ENCODE measurements at places on chromosomes 11 and 22.

DNA sequence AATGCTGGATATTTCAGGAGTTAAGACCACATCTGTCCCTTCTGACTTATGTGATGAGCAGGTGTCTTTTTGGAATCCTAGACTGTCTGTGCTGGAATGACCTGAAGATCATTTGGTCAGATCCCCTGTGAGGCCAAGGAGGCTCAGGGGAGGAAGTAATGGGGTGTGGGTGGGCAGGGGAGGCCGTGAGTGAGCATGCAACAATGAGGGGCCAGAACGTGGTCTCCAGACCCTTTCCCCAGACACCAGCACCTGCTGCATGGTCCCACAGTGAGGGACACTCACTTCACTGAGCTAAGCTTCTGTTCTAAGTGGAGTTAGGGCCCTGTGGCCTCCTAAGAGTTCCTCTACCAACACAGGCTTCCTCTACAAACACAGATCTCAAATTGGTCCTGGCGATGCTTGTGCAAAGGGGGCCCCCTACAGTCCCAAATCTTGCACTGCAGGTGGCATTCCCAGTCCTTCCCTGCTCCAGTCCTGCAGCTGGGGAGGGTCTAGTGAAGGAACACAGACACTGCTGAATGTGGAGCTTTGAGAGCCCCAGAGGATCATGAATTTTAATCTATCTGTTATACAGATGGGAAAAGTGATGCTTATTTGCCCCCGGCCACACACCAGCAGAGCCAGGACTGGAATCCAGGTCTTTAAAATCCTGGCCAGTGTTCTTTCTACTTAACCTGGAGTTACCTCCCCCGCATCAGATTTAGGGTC, 7.4 kb downstream of the USP2 start:
- DNase-seq, result no peak

- no peak for DNase-seq
Observed at GRCh38 chr11:46264976-46265375, 12.5 kb upstream of the CREB3L1 start.

DNA sequence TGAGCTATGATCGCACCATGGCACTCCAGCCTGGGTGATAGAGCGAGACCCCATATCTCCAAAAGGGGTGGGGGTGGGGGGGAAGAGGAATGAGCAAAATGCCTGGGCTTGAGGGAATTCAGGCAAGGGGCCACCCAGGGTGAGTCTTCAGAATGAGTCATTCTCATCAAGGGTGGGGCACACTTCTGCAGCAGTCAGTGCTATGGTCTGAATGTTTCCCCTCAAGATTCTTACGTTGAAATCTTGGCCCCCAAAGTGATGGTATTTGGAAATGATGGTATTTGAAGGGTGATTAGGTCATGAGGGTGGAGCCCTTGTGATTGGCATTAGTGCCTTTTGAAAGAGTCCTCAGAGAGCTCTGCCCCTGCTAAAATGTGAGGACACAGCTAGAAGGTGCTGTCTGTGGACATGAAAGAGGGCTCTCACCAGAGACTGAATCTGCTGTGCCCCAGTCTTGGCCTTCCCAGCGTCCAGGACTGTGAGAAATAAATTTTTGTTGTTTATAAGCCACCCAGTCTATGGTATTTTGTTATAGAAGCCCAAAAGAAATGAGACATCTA, 86.4 kb upstream of the THY1 start:
- no peak for DNase-seq

- no peak for DNase-seq
Observed at GRCh38 chr22:24412274-24412673, 15.1 kb upstream of the ADORA2A start.

- DNase-seq, result no peak
Observed at GRCh38 chr11:32100495-32100894, 9.6 kb downstream of the RCN1 start.

GRCh38 chr11:67248653-67249052, 17.6 kb upstream of the GRK2 start:
- DNase-seq, result no peak

GRCh38 chr22:45441138-45441537, 27.6 kb downstream of the RIBC2 start:
- DNase-seq, result no peak

GRCh38 chr22:48785792-48786678, 1041.6 kb downstream of the BRD1 start:
- no peak for DNase-seq

DNA sequence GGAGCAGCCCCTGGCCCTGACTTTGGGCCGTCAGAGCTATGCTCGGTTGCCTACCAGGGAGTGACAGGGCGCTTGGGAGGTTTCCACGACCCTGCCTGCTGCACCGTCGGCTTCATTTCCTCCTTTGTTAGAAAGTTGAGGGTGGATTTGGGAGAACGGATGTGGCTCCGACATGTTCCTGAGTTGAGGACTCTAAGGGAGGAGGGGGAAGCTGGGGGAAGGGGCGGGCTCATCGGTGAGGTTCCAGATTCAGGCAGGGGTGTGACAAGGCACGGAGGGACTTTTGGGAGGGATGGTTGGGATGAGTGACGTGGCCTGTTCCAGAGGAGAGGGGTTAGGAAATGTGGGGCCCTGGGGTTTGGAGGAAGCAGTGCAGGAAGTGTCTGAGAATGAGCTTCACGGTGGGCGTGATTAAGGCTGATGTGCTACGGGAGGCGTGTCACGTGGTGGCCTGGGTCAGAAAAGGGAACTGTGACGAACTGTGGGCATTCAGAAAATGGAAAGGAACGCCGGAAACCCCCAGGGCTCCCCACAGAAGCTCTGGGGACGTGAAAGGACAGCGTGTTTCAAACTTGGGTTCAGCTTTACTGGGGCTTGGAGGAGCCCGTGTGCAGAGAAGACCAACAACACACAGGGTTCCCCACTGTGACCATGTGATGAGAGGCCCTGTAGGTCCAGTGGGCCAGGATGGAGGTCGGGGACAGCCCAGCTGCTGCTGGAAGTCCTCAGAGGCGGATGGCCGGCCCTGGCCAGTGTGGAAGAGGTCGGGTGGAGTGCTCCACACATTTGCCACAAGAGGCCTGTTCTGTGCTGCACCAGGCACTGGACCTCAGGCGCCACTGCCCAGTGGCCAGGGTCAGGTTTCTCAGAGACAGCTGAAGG, 2.8 kb downstream of the PARVB start:
- DNase-seq, result peak; percentile 16

DNA sequence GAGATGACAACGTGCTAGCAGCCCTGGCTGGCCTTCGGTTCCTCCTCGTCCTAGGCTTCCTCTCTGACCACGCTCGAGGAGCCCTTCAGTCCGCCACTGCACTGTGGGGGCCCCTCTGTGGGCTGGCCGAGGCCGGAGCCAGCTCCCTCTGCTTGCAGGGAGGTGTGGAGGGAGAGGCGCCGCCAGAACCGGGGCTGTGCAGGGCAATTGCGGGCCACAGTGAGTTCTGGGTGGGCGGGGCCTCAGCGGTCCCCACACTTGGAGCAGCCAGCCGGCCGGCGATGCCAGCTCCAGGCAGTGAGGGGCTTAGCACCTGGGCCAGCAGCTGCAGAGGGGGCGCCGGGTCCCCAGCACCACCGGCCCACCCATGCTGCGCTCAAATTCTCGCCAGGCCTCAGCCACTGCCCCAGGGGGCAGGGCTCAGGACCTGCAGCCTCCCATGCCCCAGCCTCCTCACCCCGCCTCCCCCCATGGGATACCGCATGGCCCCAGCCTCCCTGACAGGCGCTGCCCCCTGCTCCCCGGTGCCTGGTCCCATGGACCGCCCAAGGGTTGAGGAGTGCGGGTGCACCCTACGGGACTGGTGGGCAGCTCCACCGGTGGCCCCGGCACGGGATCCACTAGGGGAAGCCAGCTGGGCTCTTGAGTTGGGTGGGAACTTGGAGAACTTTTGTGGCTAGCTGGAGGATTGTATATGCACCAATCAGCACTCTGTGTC, 399.4 kb downstream of the LUZP2 start:
- no peak for DNase-seq

- no peak for DNase-seq
Observed at GRCh38 chr11:44939673-44940395, 10.8 kb downstream of the TP53I11 start.

- no peak for DNase-seq
Observed at GRCh38 chr11:12693479-12694182, 19.4 kb downstream of the TEAD1 start.

- no peak for DNase-seq
Observed at GRCh38 chr11:99079576-99079975, 58.8 kb downstream of the CNTN5 start.

- DNase-seq, result no peak
Observed at GRCh38 chr11:82229341-82229740, 504.3 kb downstream of the FAM181B start.

DNA sequence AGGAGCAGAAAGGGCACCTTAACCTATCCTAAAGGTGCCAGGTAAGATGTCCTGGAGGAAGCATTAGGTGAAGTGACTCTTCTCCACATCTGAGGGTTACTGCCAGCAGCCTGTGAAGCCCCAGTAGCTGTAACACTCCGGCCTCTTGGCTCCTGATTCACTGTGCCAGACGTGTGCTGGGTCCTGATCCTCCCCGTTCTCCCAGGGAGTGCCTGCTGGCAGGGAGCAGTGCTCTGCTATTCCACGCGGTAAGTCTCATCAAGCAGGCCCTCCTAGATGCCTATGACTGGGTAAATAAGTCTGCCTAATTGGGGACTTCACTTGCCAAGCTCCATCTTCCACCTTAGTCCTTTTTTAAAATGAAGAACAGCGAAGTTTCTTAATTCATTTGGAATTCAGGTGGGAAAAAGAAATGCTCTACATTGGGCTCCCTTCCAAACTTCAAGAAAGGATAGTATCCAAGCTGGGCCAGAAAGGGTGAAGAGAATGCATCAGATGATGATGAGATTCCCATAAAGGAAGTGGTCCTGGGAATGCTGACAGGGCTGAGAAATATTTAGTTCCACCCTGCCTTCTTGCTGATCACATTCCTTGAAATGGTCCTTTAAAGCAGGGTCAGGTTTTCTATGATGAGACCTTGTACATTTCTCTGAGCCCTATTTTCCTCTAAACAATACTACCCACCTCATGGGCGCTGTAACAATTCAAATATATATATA, 188.0 kb downstream of the MAML2 start:
- no peak for DNase-seq

GRCh38 chr11:35811783-35812182, 132.1 kb upstream of the LDLRAD3 start:
- no peak for DNase-seq

- no peak for DNase-seq
Observed at GRCh38 chr11:66969584-66970225, 5.4 kb upstream of the C11orf86 start.

GRCh38 chr11:48052183-48053044, 72.1 kb downstream of the PTPRJ start:
- DNase-seq, result no peak

- no peak for DNase-seq
Observed at GRCh38 chr11:27693398-27693797, 6.9 kb downstream of the BDNF start.

- DNase-seq, result no peak
Observed at GRCh38 chr11:117621226-117621625, 175.8 kb downstream of the DSCAML1 start.

DNA sequence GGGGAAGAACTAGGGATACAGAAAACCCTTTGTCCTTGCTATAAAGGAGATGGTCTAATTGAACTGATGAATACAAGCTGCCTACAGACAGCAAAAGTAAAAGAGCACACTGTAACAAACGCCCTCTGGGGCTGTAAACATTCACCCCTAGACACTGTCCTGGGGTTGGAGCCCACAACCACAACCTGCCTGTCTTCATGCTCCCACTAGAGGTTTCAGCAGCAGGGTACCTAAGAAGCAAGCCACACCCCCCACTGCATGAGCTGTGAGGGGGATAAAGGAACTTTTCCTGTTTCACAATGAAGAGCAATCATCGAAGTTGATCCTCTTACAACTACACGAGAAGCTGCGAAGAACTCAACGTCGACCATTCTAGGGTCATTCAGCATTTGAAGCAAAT, 90.5 kb upstream of the LUZP2 start:
- DNase-seq, result no peak

- no peak for DNase-seq
Observed at GRCh38 chr22:24376586-24376985, 50.8 kb upstream of the ADORA2A start.

DNA sequence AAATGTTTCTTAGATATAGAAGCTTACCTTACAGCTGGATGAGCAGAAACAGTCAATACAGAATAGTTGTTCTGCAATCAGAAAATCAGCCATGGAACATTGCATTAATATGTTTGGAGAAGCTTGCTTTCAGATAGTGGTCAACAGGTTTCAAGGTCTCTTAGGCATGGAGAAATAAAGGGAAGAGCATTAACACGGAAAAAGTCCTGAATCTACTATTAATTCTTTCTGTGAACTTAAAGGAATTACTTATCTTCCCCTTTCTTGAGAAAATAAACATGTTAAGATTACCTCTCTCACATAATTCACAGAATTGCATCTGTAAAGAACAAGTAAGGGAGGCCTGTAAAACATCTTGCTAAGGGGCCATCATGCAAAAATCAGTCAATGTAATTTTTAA, at the start of gene OR5B3:
OR5B3 (minus strand) TSS at position 101 of the 400 bp plus-strand sequence. CDS start 3,465 bp downstream, outside the sequence.
- no peak for DNase-seq

DNA sequence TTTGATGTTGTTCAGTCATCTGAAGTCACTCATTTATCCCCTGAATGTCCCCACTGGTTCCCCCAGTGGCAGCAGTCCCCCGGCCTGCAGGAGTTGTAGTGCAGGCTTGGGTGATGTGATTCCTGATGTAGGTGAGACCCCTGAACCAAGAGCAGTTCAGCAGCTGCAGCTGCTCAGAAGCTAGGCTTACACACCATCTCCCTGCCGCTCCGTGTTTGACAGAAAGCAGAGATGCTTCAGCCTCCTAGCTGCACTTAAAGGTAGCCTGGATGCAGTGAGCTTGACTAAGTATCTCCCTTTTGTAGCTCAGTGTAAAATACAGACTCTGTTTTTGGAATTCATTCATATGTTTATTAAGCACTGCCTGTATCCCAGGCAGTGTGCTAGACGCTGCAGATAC, 47.3 kb downstream of the C22orf31 start:
- DNase-seq, result no peak

GRCh38 chr11:121067962-121068647, 32.9 kb upstream of the TECTA start:
- no peak for DNase-seq

DNA sequence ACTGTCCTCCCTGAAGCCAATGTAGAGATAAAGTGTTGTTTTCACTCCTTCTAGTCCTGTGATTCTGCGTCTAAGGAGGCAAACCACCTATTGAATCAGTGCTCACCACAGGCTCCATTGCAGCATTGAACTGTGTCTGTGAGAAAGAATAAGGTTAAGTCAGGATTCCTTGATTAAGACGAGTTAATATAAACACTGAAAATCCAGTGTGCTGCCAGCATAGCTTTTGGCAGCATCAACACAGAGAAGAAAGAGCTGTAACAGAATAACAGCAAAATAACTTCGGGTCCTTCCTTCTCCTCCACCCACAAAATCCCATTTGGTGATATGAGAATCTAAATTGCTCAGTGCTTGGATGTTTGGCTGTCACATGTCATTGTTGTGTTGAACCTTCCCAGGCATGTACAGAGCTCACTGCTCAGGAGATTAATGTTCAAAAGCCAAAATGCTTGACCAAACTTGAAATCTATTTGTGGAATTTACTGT, 185.2 kb upstream of the DDI1 start:
- DNase-seq, result no peak

GRCh38 chr22:46636221-46637002, 16.2 kb downstream of the GRAMD4 start:
- DNase-seq, result no peak

GRCh38 chr11:121351083-121351630, 58.6 kb downstream of the SC5D start:
- DNase-seq, result no peak

- DNase-seq, result peak; percentile 1
Observed at GRCh38 chr22:27918341-27919221, 475 bp downstream of the PITPNB start.

GRCh38 chr22:20610243-20610686, 102.9 kb downstream of the MED15 start:
- DNase-seq, result no peak

GRCh38 chr11:10979529-10979928, 121.7 kb upstream of the ZBED5 start:
- DNase-seq, result no peak

All from stimulated activated CD4-positive, alpha-beta T cell treated with anti-CD3 and anti-CD28 coated beads, Interleukin-1b, Interleukin-23, amount 100 ng/mL, for 1 hour (primary cell).